ENCODE measurements at places on chromosomes 3 and 15. TPM values are rescaled to one million over a fixed set of nuclear protein-coding genes. Genes with fewer than 3 reads are reported as not detected.
A peak's percentile ranks its signal among the peaks of the same experiment; 100 is the strongest.

- DNase-seq, result peak; percentile 60
Measured at GRCh38 chr3:13091898-13092611, 18.8 kb upstream of the IQSEC1 start.

The GREM1 gene
- total RNA-seq, result 848 TPM

DNA sequence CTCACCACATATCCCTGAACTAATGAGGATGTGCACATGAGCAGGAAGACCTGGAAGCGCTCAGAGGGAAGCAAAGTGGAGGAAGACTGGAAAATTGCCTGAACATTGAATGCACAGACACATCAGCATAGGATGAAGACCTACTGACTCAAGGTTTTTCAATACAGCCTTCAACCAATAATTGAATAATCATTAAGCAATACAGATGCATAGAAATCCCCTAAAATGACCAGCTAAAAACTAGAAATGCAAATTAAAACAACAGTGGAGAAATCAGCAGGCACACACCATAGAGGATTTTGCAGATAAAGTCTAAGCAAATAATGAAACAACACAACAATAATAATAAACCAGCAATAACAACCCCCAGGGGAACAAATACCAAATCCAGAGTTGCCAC, 80.4 kb downstream of the CEP152 start:
- no peak for DNase-seq

DNA sequence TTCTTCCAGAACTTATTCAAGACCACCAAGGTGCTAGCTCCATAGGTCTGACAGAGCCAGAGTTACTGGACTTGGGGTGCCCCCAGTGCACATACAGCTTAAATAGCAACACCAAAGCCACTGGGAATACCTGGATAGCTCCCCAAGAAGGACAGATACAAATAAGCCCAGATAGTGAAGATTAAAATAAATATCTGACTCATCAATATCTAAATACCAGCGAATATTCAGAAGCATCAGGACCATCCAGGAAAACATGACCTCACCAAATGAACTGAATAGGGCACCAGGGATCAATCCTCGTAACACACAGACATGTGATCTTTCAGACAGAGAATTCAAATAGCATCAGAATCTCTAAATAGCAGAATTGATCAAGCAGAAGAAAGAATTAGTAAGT, 931.6 kb downstream of the OTOL1 start:
- DNase-seq, result no peak

The CGNL1 gene
- total RNA-seq, result under 0.01 TPM

The CLN6 gene
- 6.5 TPM for total RNA-seq

The PLD1 gene
- total RNA-seq, result 9.2 TPM

- no peak for DNase-seq
Measured at GRCh38 chr3:3101660-3102458, 8.3 kb downstream of the IL5RA start.

- DNase-seq, result no peak
Measured at GRCh38 chr3:144760831-144761230, 789.2 kb downstream of the DIPK2A start.

- no peak for DNase-seq
Measured at GRCh38 chr3:37945156-37945806, 45.3 kb upstream of the VILL start.

The SPINK8 gene
- total RNA-seq, result not detected

The UBE2E2 gene
- total RNA-seq, result 18.6 TPM

The GOLGA6D gene
- not detected for total RNA-seq
